ENCODE measurements at places on chromosomes 1 and 21. TPM values are rescaled to one million over a fixed set of nuclear protein-coding genes. Genes with fewer than 3 reads are reported as not detected.

C1orf141 gene
- total RNA-seq = not detected

FHAD1 gene
- 3.5 TPM for total RNA-seq

GJC2 gene
- total RNA-seq = 0.76 TPM

- no peak for DNase-seq
Observed at GRCh38 chr1:156816561-156817328, at the start of gene SH2D2A. SH2D2A (minus strand) TSS chr1:156816848; CDS start chr1:156816708, 140 bp downstream.

- DNase-seq = no peak
Observed at GRCh38 chr1:35223084-35223630, 30.2 kb upstream of the SFPQ start.

CFH gene
- 0.57 TPM for total RNA-seq

DNA sequence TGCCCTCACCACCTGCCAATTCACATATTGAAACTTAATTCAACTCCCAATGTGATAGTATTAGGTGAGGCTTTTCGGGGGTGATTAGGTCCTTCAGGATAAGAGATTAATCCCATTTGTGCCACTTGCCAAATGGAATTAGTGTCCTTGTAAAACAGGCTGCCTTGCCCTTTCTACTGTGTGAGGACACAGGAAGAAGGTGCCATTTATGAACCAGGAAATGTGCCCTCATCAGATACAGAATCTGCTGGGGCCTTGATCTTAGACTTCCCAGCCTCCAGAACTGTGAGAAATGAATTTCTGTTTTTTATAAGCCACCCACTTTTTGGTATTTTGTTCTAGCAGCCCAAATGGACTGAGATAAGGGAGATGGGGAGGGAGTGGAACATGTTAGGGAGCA lies 39.1 kb upstream of the AGL start:
- no peak for DNase-seq
